NCI-H526 (cell line): ENCODE measurements at places on chromosomes 4 and X.

DNA sequence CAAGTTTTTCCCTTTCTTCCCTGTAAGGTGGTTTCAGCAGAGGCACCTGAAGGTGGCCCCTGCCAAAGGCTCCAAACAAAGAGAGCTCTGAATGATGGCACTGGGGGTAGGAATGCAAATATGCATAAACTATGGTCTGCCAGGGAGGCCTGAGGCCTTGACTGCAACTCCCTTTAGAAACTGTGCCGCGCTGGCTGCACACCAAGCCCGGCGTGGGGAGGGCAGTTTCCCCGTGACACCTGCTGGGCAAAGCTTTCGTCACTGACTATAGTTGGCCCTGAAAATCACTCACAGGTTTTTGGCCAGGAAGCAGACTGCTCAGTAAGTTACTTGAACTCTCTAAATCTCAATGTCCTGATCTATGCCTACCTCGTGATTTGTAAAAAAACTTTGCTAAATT, 97.8 kb upstream of the ATOH1 start:
- DNase-seq = no peak

DNA sequence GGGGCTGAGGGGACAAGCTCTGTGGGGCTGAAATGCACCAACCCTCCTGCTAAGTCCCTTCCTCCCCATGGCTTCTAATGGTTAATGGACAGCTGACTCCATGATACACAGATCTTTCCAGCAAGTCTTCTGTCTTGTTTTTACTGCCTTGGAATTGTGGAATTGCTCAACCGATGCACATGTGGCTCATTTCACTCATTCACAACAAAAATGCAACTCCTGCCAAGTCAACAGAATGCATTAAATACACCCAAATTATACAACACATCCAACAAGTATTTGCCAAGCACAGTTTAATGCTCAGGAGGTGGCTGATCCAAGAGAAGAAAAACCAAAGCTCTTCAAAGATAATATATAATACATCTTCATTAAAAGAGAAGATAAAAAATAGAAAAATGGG, 61.9 kb upstream of the PAGE4 start:
- DNase-seq = no peak

GRCh38 chr4:61212788-61213187, 12.7 kb downstream of the ADGRL3 start:
- peak; percentile 23 for DNase-seq

GRCh38 chr4:184444953-184445309, 29.4 kb downstream of the IRF2 start:
- no peak for DNase-seq

- peak; percentile 17 for DNase-seq
These were observed 198.8 kb downstream of the CBR4 start for GRCh38 chr4:168811207-168811606.

GRCh38 chr4:106503116-106504050, 134.8 kb upstream of the GIMD1 start:
- no peak for DNase-seq

DNA sequence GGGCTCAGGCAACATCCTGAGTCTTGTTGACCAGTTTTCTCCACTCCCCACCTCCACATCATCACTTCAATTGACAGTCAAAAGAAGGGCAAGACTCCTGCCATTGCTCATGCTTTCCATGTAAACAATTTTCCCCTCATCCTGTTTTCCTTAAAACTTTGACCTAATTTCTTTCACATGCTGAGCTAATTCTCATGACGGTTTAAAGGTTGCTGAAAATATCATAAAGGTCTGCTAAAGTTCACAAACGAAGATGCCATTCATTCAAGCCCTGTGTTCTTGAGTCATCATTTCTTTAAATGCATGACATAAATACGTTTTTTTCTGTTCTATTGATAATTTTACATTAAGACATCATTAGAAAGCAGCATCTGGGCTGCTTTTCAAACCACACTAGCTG, 353.9 kb downstream of the NKX6-1 start:
- DNase-seq = no peak
